ENCODE measurements at places on chromosomes 13 and 19.

DNA sequence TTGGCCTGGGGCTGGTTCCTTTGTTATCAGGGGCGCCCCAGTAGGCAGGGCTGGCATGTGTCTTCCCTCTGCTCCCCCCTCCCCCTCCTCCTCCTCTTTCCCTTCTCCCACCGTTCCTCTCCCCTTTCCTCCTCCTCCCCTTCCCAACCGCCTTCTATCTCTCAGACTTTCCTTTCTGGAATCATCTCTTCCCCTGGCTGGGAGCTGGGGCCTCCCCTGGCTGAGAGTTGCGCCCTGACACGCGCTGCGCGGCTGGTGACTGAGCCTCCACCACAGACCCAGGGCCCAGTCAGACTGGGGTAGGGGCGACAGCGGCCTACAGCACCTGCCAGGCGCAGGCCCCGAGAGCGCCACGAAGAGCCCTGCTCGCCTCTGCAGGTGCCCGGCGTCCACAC, 2.8 kb downstream of the PNMA8B start:
- no peak for DNase-seq

- DNase-seq: no peak
Observed at GRCh38 chr13:109672545-109672944, 113.8 kb downstream of the IRS2 start.

GRCh38 chr19:19531951-19532805, 3.5 kb downstream of the YJEFN3 start:
- peak; percentile 61 for DNase-seq

DNA sequence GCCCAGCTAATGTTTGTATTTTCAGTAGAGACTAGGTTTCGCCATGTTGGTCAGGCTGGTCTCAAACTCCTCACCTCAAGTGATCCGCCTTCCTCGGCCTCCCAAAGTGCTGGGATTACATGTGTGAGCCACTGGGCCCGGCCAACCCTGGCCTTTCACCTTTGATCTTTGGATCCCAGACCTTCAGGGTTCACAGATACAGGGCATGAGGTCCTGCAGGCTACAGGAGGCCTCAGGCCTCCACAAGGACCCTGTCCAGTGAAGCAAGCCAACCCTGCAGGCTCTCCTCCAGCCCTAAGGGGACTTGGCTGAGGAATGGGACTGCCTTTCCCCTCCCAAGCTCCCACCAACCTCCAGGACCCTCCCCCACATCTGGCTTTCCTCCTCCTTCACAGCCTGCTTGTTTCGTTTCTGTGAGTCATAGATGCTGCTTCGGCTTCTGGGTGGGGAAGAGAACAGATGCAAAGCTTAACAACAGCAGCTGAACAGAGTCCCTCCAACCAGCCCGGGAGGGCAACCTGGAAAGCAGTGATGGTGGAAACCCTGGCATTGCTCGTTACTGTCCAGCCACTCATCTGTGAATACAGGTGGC, 11.8 kb downstream of the ARHGEF18 start:
- DNase-seq: no peak

GRCh38 chr13:69213396-69213795, 894.2 kb upstream of the ATXN8OS start:
- no peak for DNase-seq

DNA sequence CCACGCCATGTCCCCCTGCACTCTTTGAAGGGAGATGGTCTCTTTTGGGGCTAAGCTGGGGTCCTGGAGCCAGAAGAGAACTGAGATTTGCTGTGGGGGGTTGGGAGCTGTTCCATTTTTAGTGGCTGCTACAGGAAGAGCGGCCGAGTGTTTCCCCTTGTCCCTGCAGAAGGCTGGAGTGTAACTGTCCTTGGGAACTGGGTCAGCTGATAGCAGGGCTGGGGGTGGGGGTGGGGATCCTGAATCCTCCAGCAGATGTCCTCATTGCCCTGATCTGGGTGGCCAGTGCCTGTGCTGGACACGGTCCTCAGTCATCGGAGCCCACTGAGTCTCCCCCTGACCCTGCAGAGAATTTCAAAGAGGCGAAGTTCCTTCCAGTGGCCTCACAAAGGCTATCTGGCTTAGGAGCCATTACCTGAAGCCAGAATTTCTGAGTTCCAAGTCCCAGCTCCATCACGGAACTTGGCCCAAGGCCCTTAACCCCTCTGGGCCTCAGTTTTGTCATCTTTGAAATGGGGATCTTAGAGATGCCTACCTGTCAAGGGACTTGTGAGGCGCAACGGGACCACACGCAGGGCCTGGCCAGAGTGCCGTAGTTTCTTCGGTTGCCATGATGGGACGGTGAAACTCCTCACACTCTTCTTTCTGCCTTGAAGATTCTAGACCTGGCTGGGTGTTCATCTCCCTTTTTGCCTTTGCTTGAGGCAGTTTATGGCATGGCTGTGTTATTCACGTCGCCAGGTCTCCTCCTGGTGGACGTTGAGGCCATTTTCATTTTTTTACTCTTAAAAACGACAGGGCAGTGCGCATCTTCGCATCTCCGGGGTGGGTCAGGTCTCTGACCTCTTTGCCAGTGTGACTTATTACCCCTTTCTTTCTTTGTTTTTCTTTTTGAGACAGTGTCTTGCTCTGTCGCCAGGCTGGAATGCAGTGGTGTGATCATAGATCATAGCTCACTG, 51.9 kb downstream of the DNM2 start:
- no peak for DNase-seq

GRCh38 chr13:108734676-108735075, 105.3 kb downstream of the MYO16 start:
- no peak for DNase-seq

GRCh38 chr13:100158569-100158968, 69.7 kb downstream of the PCCA start:
- DNase-seq: no peak

- DNase-seq: no peak
Observed at GRCh38 chr13:32415019-32415418, 12.9 kb downstream of the N4BP2L1 start.

- DNase-seq: peak; percentile 59
Observed at GRCh38 chr13:45879666-45880065, 28.1 kb upstream of the SIAH3 start.

GRCh38 chr19:30694156-30694755, 322.1 kb downstream of the ZNF536 start:
- DNase-seq: no peak

GRCh38 chr13:71515744-71516038, 351.3 kb downstream of the DACH1 start:
- no peak for DNase-seq

DNA sequence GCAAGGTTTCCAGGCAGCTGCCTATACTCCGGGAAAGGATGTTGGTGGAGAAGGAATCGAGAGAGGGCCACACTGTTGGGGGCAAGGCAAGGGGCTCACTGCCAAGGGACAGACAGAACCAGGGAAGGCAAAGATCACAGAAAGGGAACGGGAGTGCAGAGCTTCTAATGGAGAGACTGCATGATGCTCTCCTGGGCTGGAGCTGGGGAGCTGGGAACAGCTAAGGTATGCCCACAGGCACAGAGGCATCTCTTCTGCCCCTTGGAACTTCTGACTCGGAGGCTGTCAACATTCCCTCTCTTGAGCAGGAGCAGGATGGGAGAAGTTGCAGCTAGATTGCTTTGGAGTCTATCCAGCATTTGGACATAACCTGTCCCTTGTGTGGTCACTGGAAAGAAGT, 22.4 kb upstream of the FFAR2 start:
- no peak for DNase-seq

GRCh38 chr13:65836066-65836465, 1394.1 kb downstream of the PCDH9 start:
- no peak for DNase-seq
